ENCODE measurements at places on chromosomes 2 and 18. TPM values are rescaled to one million over a fixed set of nuclear protein-coding genes. Genes with fewer than 3 reads are reported as not detected.

DNA sequence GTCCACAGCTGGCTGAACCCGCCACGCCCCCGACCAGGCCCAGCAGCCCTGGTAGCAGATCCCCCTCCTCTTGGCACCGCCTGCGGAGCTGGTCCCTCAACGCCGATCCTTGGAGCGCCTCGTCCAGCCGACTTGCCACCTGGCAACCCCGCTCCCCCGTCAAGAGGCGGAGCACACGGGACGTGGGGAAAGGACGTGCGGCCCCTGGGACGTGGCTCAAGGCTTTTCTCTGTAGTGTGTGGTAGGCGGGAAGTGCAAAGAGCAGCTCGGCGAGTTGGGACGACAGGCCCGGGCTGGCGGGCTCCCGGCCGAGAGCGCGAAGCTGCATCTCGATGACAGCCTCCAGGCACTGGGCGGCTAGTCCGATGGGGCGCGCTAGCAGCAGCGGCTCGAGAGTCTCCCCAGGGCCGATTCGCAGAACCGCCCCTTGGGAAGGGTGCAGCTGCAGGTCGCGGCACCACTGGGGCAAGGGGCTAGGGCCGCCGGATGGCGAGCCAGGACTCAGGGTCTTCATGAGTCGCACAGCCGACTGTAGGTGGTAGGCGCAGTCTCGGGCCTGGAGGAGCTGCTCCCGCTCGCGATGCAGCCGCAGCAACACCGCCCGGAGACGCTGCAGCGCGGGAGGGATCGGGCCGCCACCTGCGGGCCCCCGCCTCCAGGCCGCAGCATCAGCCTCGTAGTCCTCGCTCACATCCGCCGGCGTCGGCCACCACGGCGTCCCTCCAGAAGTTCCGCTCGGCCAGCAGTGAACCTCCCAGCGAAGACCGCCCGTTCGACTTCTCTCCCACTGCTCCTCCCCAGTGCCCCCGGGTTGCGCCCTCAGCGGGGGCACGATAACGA, 617 bp downstream of the CCDC142 start:
- peak; percentile 44 for DNase-seq

DNA sequence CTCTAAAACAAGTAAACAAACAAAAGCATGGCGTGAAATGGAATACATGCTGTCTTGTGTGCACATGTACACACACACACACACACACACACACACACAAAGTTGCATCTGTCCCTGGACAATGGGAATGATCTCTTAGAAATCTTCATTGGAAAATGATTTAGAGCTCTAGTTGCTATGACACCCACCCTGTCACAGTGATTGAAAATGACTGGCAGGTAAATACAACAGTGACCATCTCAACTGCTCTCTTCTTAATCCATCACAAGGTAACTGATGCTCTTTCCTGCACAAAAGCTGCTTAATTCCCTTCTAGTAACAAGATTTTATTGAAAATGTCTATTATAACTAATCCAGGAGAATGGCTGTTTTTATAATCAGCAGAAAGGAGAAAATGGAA, 1011.7 kb upstream of the GYPC start:
- no peak for DNase-seq

DNA sequence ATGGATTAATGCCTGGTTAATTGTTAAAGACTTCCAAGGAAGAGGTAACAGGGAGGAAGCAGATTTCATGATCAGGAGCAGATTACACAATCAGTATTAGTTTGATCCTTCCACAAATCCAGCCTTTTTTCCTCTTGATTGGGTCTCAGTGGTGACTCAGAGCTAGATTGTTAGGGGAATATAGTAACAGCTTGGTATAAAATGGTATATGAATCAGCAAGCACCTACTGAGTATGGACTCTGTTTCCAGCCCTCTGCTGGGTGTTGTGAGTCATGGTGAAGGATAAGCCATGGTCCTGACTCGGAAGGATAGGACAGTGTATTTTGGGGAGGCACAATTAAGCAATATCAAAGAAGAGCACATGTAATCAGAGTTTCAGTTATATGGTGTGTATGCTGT, 272.4 kb upstream of the DPP10 start:
- DNase-seq, result no peak

Gene ACMSD
- not detected for total RNA-seq

DNA sequence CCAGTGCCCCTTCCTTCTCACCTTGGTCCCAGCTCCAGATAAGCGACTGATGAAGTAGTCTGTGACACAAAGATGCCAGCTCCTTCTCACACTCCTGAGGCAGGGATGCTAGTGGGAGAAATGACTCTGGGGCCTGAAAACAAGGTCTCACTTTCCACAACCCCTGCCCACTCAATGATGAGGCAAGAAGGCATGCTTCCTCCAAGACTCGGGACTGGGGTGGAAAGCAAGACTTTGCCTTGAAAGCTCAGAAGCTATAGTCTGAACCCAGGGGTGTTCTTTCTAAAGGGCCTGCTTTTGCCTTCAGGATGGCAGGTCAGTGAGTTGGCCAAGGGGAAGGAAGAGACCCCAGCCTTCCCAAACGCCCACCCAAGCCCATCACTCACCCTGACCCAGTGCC, 1.4 kb downstream of the CCDC142 start:
- DNase-seq, result no peak

Gene TAF1B
- total RNA-seq, result 24.3 TPM

- no peak for DNase-seq
Measured at GRCh38 chr2:51335087-51336058, 303.4 kb upstream of the NRXN1 start.

DNA sequence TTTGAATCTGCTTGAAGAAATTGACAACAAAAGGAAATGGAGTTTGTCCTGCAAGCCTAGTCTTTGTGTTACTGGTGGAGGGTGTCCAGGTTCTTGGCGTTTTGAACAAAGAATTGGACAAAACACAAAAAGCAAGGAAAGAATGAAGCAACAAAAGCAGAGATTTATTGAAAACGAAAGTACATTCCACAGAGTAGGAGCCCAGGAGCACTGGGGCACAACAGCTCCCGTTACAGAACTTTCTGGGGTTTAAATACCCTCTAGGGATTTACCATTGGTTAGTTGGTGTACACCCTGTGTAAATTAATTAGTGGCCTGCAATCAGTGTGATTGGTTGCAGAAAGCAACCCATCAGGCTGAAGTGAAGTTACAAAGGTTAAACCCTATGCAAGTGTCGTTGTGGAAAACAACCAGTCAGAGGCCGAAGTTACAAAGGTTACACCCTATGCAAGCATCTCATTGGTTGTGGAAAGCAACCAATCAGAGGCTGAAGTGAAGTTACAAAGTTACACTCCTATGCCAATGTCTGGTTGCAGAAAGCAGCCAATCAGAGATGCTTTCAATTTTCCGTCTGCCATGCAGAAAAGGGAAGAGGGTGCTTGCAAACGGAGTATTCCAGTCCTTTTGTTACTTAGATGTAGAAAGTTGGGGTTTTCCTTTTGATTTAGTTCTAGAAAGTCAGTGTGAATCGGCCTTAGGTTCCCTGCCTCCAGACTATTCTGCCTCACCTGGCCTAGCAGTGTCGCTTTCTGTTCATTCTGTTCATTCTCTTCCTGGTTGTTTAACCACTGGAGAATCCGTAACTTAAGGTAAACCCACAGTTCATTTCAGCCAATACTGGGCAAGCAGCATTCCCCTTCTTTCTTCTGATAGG, 47.6 kb upstream of the PTH2R start:
- no peak for DNase-seq

Data from CD8-positive, alpha-beta memory T cell (primary cell).